ENCODE measurements at places on chromosomes 2 and 18. TPM values are rescaled to one million over a fixed set of nuclear protein-coding genes. Genes with fewer than 3 reads are reported as not detected.

DNA sequence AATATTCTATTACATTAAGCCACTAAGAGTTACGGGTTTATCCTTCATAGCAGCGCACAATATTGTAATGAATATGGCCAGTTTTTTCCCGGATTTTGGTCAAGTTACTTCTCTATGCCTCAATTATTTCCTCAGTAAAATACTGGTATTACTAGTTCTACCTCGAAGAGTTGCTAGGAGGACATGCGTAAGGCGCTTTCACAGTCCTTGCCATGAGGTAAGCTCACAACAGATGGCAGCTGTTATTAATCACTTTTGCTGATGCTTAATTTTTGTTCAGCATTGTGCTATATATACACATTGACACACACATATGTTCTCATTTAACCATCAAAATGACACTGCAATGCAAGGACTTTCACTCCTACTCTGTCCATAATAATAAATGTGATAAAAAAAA lies 101.5 kb downstream of the SCG2 start:
- DNase-seq = no peak

DNA sequence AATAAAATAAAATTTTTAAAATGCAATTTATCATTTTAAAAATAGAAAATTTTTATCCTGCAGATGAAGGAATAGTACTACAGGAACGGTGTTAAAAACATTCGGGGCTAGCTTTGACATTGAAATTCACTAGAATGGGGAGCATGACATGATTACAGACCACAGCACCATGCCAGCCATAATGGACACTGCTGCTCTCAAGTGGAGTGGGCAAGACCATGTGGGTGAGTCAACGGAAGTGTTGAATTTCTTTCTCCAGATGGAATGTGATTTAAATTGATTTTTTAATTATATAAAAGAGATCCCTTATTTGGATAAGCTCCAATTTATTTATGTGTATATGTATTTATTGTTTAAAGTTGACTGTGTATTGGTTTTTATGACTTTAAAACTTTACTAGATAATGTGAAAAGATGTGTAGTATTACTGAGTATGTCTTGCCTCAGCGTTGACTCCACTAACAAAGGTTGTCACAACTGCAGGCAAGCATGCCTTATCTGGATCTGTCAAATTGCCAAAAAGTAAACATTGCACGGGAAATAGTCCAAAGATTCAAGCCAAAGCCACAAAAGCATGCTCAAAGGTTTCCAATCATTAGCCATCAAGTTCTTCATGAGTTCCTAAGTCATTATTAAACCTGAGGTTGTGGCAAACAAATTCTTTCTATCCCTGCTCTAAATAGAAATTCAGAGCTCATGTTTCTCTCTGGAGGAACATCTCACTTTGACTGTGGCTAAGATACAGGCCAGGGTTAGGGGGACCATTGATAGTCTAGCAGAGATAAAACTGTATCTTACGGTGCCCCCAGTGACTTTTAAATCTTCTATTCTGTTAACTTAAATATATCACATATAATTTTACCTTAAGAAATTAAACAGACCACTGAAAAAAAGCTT lies 536.9 kb downstream of the TMX3 start:
- no peak for DNase-seq

DNA sequence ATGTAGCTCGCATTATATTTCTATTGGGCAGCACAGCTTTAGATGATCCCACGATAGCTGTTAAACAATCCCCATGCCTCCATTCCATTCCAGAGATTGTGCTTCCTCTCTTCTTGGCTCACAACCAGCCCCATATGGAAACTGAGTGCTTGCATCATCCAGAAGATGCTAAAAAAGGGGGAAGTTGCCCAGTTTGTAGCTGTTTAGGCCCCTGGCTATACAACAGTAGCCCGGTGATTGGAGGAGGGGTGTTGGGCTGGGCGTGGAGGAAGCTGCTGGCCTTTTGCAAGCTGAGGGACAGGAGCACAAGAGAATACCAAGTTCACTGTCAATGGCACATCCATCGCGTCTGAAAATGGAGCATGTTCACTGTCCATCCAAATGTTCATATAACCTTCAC lies 360.2 kb downstream of the ALK start:
- no peak for DNase-seq

The PRKAG3 gene
- total RNA-seq = not detected

DNA sequence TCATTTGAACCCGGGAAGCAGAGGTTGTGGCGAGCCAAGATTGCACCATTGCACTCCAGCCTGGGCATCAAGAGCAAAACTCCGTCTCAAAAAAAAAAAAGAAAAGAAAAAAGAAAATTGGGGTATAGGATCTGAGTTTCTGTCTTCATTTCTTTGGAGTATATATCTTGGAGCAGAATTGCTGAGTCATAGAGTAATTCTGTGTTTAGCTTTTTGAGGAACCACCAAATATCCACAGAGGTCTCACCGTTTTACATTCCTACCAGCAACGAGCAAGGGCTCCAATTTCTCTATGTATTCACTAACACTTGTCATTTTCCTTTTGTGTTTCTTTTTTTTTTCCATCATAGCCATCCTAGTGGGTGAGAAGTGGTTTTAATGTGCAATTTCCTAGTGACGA lies 87.6 kb upstream of the TEX51 start:
- no peak for DNase-seq

DNA sequence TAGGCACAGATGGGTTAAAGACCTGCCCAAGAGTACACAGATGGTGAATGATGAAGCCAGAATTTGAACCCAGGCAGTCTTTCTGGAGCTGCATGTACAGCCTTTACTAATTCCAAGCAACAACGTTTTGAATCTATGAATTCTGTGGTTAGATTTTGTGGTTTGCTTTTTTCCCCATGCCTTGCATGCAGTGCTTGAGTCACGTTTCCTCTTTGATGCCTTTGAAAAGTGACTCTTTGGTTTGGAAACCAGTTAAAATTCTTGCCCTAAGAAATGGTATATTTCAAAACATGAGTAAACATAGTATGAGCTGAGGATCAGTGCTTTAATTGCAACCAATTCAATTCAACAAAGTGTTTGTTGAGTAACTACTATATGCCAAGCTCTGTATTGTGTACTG lies 48.2 kb upstream of the PPM1B start:
- no peak for DNase-seq

GRCh38 chr2:46184794-46185583 lies 112.2 kb upstream of the EPAS1 start:
- no peak for DNase-seq

DNA sequence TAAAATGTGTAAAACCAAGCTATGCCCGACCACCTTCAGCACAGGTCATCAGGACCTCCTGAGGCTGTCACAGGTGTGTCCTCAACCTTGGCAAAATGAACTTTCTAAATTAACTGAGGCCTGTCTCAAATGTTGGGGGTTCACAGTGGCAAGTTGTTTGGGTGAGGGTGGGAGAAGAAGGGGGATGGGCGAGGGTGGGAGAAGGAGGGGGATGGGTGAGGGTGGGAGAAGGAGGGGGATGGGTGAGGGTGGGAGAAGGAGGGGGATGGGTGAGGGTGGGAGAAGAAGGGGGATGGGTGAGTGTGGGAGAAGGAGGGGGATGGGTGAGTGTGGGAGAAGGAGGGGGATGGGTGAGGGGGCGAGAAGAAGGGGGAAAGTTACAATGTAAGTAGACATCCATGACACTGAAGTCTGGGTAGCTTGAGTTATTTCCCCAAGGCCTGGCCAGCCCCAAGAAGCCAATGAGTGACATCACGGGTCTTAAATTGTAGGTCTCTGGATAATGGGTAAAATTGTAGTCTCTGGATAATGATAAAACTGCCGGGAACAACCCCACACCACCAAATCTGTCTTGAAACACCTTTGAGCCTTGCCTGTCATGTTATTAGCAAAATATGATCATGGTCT lies 56.3 kb downstream of the TIMM21 start:
- DNase-seq = no peak

The LHCGR gene
- total RNA-seq = not detected

DNA sequence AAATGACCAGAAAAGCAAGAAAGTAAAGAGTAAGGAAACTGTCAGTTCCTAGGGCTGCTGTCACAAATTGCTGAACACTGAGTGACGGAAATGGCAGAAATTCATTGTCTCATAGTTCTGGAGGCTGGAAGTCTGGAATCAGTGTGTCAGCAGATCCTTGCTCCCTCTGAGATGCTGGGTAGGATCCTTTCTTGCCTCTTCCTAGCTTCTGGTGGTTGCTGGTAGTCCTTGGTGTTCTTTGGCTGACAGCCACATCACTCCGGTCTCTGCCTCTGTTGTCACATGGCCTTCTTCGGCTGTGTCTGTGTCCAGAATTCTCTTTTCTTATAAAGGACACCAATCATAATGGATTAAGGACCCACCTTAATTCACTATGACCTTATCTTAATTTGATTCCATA lies 21.9 kb downstream of the PLEKHB2 start:
- DNase-seq = no peak

The TMEM17 gene
- total RNA-seq = not detected

DNA sequence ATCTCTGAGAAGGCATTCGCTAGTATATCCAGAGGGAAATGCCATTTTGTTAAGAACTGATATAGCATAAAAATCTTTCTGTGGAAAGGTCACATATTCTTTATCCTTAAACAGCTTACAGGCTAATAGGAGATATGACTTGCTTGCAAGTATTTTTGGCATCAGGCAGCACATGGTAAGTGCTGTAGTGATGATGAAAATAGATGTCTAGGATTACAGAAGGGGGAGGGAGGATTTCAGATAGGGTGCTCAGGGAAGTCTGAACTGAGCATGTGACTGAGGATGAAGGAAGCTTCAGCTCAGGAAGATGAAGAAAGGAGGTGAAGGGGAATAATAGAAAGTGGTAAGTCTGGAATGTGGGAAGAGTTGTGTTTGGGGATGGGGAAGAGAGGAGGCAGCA lies 158.5 kb upstream of the NOSTRIN start:
- DNase-seq = no peak

The TUBB6 gene
- total RNA-seq = 13.3 TPM

The POMC gene
- total RNA-seq = 6.1 TPM

The MAL gene
- total RNA-seq = 184 TPM

DNA sequence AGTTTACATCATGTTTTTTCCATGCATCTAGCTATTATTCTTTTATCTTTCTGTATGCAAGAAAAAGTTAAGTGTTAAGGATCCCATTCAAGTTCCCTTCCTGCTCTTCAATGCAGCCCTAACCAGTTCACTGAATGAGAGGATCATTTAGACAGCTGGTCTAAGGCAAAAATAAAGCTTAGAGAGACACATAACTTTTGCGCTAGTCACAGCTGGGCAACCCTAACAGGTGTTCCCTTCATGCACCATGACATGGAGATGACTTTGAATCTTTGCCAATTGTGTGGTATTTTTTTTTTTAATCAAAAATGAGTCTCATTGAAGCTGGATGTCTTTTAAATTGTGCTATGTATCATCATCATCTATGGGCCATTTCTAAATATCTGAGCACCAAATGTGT lies 393.8 kb upstream of the CYRIA start:
- DNase-seq = no peak

- no peak for DNase-seq
Measured at GRCh38 chr2:241252778-241253475, 62.5 kb downstream of the HDLBP start.

DNA sequence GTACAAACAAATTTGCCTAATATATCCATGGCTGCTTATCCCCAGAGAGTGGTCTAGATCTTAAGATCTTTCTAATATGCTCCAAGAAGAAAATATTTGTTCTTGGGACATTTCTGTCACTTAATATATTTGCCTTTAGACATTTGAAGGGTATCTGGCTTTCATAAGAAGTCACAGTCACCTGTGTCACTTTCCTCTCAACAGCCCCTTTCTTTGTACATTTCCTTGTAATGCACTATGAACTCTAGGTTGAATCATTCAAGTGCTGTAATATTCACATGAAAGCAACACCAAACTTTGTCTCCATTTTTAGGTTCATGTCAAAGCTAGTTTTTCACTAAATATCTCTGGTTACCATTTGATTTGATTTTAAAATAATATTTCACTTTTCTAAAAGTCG lies 41.4 kb upstream of the NABP1 start:
- no peak for DNase-seq

- no peak for DNase-seq
Measured at GRCh38 chr2:18907508-18907907, 318.1 kb upstream of the NT5C1B start.

GRCh38 chr2:237692601-237693290 lies 65.4 kb downstream of the LRRFIP1 start:
- no peak for DNase-seq

DNA sequence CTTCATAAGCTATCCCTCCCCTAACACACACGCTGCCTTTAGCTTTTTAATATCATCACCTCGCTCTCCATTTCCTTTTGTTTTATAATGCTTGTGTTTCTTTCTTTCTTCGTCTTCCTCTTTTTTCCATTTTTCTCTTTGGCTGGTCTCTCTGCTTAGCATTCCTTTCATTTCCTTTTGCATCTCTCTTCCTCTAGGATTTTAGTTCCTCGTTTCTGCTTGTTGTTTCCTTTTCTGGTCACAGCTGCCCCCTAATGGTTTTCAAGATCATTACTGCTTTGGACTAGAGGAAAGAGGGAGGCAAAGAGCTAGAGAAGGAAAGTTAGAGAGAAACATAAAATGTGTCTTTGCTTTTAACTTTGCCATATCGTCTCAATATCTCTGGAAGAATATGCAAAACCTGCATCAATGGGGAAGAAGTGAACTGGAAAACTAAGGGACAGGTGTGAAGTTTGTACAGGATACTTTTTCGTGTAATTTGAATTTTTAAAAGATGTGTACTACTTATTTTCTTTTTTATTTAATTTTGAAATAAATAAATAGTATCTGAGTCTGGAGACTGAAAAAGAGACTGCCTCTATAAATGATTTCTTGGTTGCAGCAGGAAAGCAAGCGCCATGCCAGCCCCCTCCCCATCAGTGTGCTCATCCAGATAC lies 6.3 kb upstream of the NRP2 start:
- no peak for DNase-seq

- no peak for DNase-seq
Measured at GRCh38 chr2:102083393-102083703, 59.2 kb upstream of the IL1R1 start.

DNA sequence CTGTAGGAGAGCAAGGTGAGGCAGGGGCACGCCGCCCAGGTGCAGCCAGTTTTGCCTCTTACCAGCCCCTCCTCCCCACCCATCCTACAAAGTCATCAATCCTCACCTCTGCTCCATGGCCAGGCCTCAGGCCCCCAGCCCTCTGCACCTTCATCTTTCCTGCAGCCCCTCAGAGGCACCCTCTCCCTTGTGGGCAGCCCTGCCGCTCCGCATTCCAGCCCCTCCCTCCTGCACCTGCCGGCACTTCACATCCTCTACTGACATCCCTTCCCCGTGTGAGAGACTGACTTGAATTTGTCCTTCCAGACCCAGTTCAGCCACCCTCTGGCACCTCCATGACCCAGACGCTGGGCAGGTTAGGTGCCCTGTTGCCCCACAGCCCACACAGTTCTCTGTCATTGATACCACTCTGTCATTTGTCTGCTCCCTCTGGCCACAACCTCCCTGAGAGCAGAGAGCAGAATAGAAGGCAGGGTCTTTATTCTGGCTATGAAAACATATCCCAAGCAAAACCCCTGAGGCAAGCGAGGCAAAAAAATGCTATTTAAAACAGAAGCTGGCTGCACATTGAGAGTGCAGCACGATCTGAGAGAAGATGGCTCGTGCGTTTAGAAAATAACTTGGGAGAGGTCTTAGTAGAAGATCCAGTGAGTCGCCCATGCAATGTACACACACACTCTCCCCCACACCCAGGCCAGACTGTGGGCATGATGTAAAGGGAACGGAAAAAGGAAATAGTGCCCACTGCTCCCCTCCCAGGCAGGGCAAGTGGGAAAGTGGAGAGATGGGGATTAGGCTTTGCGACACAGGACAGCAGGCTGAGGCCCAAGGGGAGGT lies 25.9 kb downstream of the SDC1 start:
- DNase-seq = no peak

The CD302 gene
- 0.62 TPM for total RNA-seq

Data from activated naive CD8-positive, alpha-beta T cell treated with anti-CD3 and anti-CD28 coated beads, Interleukin-2, amount 10 ng/mL, durations not matched to agents 7 days and 5 days (primary cell).